ENCODE measurements at places on chromosomes 7 and 10.
A peak's percentile ranks its signal among the peaks of the same experiment; 100 is the strongest.

- DNase-seq: no peak
These were observed 4.4 kb downstream of the BAG3 start for GRCh38 chr10:119655566-119656001.

- no peak for DNase-seq
These were observed 2.4 kb upstream of the HMX2 start for GRCh38 chr10:123145542-123146012.

- no peak for DNase-seq
These were observed 146.6 kb downstream of the LCOR start for GRCh38 chr10:96978621-96979154.

GRCh38 chr7:17462131-17462631 is 163.7 kb downstream of the AHR start:
- DNase-seq: no peak

DNA sequence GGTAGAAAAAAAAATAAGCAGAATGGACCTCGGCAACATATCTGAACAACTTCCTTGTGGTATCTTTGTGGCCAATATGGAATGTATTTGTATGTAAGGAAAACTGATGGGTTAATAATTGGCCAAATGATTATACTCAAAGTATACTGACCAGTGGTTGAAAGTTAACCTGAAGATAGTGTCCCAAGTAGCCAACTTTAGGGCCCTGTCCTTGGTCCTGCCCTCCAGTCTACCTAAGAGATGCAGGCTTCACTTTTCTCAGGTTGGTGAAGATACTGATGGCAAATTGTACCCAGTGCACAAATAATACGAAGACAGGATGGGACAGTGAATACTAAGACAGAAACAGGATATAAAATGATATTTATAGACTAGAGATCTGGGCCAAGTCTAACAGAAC is 109.2 kb downstream of the SORCS3 start:
- no peak for DNase-seq

GRCh38 chr7:145293754-145294153 is 457.9 kb upstream of the TPK1 start:
- DNase-seq: no peak

DNA sequence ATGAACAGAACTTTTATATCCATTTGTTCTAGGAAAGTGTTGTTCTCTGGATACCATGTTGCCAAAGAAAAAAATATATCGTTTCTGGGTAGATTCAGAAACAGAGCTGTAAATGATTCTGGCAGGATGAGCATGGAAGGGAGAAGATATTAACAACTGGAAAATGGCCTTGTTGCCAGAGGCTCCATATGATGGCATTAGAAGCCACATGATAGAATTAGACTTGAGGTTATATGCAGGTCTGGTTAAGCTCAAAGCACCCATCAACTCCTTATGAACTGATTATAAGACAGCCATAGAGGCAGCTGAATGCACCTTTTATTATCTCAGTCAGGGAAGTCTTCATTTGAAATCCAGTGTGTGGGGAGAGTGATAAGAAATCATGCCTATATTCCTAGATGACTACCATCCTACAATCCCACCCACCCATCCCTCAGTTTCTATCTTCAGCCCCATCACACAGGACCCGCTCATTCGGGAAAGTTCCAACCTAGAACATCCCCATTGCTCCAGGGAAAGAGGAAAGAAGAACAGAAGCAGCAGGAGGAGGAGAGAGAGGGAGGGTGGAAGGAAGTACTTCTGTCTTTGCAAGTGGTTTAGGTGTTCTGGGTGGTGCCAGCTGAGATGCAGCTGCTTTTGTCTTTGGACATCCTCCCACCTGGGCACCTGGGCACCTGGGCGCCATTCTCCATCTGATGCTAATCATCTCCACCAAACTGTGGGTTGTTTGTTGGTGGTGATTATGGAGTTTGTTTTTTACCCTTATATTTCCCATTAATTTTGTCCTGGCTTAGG is 25.5 kb upstream of the TRIL start:
- DNase-seq: no peak

DNA sequence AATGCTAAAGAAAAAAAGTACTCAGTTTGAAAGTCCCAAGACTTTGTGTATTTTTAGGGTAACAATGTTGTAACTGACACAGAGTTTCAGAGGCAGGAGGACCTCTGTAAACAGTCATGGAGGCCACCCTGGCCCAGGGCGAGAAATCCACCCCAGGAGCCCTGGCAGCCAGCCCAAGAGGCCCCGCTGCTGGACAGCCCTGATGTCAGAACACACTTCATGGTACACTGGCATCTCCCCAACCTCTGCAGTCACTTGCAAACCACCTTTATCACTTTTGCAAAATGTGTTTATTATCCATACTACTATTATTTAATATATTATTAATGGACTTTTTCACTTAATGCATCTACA is 30.2 kb downstream of the C10orf143 start:
- no peak for DNase-seq

GRCh38 chr7:44114586-44115310 is 8.6 kb downstream of the POLD2 start:
- no peak for DNase-seq

DNA sequence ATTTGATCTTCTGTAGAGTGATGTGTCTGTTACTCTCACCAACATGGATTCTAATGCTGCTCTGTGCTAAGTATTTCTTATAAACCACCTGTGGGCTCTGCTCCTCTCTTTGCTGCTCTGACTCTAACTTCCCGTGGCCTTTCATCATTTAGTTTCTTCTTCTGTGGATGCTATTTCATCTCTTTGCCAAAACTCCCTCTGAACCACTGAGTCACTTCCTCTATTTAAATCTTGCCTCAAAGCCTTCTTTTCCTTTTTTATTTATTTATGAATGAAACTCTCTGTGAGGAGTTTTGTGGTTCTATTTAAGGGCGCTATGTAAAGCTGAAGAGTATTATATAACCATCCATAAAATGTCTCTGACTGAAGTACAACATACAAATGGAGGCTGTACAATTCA is 538.5 kb downstream of the SUGCT start:
- no peak for DNase-seq

GRCh38 chr10:124955243-124955642 is 13.3 kb downstream of the ZRANB1 start:
- no peak for DNase-seq

DNA sequence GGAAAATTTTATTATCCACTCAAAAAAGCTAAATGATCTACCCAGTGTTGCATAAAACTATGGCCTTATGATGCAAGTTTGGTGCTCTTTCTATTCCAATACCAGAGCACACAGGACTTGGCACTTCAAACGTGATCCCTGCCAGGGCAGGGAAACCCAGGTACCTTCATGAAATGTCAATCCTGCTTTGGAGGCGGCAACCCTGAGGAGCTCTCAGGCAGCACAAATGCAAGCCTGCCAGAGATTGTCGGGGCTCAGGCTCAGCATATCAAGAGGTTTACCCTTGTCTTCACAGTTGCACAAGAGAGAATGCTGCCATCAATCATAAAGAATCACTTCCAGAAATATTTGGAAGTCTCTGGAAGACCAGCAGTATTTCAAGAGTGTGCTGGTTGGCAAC is 151.5 kb downstream of the GLI3 start:
- DNase-seq: no peak

GRCh38 chr7:127819975-127820731 is 168.2 kb downstream of the SND1 start:
- DNase-seq: no peak

GRCh38 chr10:21497177-21497807 is 28.2 kb downstream of the SKIDA1 start:
- DNase-seq: peak; percentile 8

- no peak for DNase-seq
These were observed 33.3 kb downstream of the SRRM3 start for GRCh38 chr7:76234931-76235441.

Measured in NCI-H2107 (cell line).